ENCODE measurements at places on chromosomes 5 and 9.

- no peak for DNase-seq
These were observed 103.9 kb upstream of the DAPK1 start for GRCh38 chr9:87393706-87394230.

GRCh38 chr5:169904508-169904907 lies 75.8 kb downstream of the INSYN2B start:
- DNase-seq, result no peak

DNA sequence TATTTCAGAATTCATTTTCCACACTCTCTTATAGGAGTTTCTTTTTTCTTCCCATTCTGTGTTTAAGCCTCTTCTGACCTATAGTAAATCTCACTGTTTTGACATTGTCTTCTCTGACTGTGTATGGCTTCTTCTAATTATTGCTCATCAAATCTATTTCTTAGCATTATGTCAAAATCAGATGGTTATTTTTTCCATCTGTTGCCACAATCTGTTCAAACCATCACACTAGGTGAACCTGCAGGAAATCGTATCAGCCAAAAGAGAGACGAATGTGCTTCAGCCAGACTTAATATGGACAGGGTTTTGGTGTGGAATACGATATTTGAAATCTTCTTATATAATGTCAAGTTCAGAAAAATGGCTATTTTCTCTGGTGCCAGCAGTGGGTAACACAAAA lies 15.9 kb upstream of the SEMA4D start:
- DNase-seq, result no peak

- DNase-seq, result no peak
These were observed 20.7 kb upstream of the SLC25A48 start for GRCh38 chr5:135813758-135814157.

GRCh38 chr5:146527785-146528184 lies 11.8 kb upstream of the GPR151 start:
- DNase-seq, result no peak

DNA sequence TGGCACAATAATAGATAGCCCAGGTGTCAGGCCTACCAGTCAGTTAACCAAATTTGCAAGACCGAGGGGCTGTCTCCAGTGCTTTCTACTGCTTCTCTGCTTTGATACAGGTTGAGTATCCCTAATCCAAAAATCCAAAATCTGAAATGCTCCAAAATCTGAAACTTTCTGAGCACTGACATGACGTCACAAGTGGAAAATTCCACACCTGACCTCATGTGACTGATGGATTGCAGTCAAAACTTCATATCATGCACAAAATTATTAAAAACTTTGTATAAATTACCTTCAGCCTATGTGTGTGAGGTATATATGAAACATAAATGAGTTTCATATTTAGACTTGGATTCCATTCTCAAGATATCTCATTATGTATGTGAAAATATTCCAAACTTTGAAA lies 213.5 kb upstream of the PANK3 start:
- no peak for DNase-seq

All from activated CD4-positive, alpha-beta T cell treated with anti-CD3 and anti-CD28 coated beads for 4 hours (primary cell).